ENCODE measurements at places on chromosomes 5 and 9.

DNA sequence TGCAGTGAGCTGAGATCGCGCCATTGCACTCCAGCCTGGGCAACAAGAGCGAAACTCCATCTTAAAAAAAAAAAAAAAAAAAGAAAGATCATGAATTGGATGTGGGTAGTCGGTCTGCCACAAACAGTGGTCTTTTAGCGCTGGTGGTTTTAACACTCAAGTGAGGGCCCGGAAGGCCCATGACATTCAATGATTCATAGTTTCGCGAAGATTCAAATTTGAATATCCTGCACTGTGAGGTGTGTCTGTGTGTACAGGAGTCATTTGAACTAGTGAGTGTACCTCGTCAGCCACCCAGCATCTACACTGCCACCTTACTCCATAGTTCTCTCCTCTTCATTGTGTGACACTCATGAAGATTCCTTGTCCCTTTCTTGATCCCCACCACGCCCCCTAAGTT, 41.3 kb downstream of the CFAP77 start:
- peak; percentile 25 for DNase-seq

GRCh38 chr9:116075191-116075590, 78.4 kb upstream of the PAPPA start:
- DNase-seq, result no peak

GRCh38 chr9:2087500-2088313, 72.6 kb downstream of the SMARCA2 start:
- no peak for DNase-seq

- DNase-seq, result no peak
Observed at GRCh38 chr9:133246562-133246961, 28.4 kb downstream of the ABO start.

GRCh38 chr9:96232539-96233241, 69.3 kb downstream of the HSD17B3 start:
- no peak for DNase-seq

DNA sequence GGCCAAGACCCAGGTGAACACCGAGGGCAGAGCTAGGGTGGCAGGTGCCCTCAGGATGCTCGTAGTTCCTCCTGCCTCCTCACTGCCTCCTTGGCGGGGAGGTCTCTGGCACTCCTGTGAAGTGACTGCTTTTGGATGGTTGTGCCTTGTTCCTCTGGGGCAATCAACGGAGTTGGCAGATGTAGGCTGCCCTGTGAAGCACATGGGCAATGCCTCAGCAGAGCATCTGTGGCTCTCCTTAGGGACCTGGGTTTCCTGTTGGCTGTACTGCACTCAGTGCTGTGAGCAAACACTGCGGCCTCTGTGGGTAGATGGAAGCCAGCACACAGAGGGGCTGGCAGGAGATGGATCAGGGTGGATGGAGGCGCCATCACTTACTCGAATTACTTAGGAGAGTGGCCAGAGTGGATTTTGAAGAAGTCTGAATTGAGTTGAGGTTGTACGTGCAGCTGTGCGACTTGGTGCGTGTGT, 71.4 kb upstream of the COL5A1 start:
- no peak for DNase-seq

GRCh38 chr9:38019731-38020130, 49.3 kb downstream of the SHB start:
- DNase-seq, result no peak

DNA sequence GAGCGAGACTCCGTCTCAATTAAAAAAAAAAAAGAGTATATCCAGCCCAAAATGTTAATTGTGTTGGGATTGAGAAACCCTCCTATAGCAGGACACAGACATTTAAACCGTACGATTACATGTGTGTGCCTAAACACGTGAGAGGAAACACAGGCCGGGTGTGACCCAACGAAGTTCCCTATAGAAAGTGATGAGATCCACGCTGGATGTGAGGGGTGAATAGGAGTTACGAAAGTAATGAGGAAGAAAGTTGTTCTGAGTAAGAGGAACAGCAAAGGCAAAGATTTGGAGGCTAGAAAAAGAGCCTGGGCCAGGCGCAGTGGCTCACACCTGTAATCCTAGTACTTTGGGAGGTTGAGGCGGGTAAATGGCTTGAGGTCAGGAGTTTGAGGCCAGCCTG, 13.6 kb downstream of the NAIF1 start:
- no peak for DNase-seq

DNA sequence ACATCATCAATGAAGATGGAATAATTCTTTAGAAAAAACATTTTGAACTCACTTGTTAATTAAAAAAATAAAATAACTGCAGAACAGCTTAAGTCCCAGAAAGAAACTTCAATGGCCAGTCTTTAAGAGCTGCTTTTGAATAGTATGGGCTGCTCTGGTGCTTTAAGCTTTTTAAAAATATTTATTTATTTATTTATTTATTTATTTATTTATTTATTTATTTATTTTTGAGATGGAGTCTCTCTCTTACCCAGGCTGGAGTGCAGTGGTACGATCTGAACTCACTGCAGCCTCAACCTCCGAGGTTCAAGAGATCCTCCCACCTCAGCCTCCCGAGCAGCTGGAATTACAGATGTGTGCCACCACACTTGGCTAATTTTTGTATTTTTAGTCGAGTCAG, 516.3 kb upstream of the DAP start:
- no peak for DNase-seq

DNA sequence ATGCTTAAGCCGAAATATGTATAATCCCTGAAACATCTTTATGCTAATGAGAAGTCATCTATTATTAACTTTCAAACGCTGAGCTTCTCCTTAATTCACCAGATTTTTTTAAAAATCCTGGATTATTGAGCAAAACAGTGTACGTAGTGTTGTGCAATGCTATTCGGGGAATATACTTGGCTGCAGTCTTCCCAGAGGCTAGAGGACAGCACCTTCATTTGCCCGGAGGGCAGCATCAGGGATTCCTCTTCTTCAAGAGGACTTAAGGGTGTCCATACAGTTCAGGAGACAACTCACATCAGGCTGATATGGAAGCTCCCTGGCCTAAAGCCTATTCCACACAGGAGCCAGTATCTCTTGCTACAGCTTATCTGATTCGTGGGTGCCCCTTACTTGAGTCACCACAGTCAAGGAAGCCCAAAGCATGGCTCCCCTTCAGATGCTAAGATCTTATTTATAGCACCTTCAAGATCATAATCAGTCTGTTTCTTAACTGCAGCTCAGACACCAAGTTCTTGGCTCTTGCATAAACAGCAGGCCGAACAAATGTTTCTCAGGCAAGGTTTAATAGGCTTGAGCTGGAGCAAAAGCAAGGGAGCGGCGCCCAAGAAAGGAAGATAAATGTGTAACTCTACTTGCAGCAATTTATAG, 29.4 kb downstream of the NUTM2F start:
- no peak for DNase-seq

GRCh38 chr9:37575001-37575400, 1.2 kb downstream of the FBXO10 start:
- DNase-seq, result no peak

- DNase-seq, result no peak
Observed at GRCh38 chr5:177128551-177128981, 5.0 kb upstream of the NSD1 start.

- DNase-seq, result peak; percentile 55
Observed at GRCh38 chr5:65925601-65926275, 637 bp upstream of the ERBIN start.

GRCh38 chr9:137404961-137405567, 17.9 kb downstream of the EXD3 start:
- DNase-seq, result no peak

DNA sequence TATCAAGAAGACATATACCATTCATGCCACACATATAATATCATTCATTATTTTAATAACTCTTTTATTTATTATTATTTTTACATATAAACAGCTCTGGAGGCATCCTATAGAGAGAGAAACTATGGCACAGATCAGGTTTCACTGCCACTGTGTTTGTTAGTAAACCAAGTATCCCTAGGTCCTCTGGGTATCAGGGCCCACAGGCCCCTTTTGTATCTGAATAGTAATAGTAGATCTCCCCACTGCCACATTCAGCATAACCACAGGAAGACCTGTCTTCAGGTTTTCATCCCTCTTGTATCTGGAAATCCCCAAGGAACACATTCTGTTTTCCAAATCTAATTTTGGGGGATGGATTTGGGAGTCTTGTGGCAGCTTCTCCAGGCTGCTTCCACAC, 94.0 kb downstream of the SPATA31D1 start:
- no peak for DNase-seq
